Progenitor cell of endocrine pancreas (in vitro differentiated cells): ENCODE measurements at places on chromosomes 3 and 15. TPM values are rescaled to one million over a fixed set of nuclear protein-coding genes. Genes with fewer than 3 reads are reported as not detected.

Gene ERC2
- total RNA-seq = 32.5 and 34.8 TPM in 2 replicates

Gene GAP43
- 9.6 and 11.7 TPM in 2 replicates for total RNA-seq

Gene LCTL
- total RNA-seq = 1.5 and 1.8 TPM in 2 replicates

Gene ATP11B
- total RNA-seq = 119 and 127 TPM in 2 replicates

Gene GP5
- total RNA-seq = 0.18 and 0.24 TPM in 2 replicates

Gene TMEM207
- total RNA-seq = 0.27 TPM in 1 of 2 replicates, not detected in the other

Gene EPHB1
- total RNA-seq = 1.8 and 2.2 TPM in 2 replicates

Gene GOLGA6D
- total RNA-seq = 0.13 TPM in 1 of 2 replicates, not detected in the other

Gene CLDN18
- total RNA-seq = 19.5 and 22.2 TPM in 2 replicates

Gene TGM5
- not detected in 2 replicates for total RNA-seq

Gene HYAL1
- total RNA-seq = 3.1 and 4.1 TPM in 2 replicates

Gene PLSCR5
- total RNA-seq = 0.31 TPM in 1 of 2 replicates, not detected in the other

DNA sequence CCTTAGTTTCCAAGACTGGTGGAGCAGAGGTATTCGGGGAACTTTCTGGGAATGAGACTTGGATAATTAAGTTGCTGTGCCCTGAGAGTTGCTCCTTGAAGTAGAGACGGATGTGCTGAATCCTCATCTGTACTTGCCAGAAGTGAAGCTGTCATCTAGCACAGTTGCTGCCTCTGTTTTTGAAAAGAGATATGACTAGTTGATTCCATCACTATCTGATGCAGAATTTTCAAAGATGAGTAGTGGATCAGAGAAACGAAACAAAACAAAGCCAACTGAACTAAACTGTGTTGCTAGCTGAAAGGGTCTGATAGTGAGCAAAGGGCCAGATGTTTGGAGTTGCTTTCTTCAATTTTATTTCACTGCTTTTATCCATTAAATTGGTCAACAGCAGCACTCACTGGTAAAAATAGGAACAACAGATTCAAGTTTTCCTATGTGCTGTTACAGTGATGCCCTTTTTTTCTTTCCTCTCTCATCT is 52.7 kb downstream of the MITF start:
- no peaks in the 10 kb centered on the region for H3K27me3 ChIP-seq
- peaks cover 6% of the 10 kb centered on the region for H3K4me1 ChIP-seq
- H3K4me3 ChIP-seq = no peak overlapping the region

- no peak overlapping the region for H3K4me3 ChIP-seq
- H3K36me3 ChIP-seq = no peaks in the 10 kb centered on the region
- H3K27ac ChIP-seq = no peak overlapping the region
- H3K4me1 ChIP-seq = peaks cover 10% of the 10 kb centered on the region
- no peaks in the 10 kb centered on the region for H3K27me3 ChIP-seq
- no peak for DNase-seq
Measured at GRCh38 chr3:177591379-177591778, 394.1 kb upstream of the TBL1XR1 start.

- peaks cover 27% of the 10 kb centered on the region for H3K4me1 ChIP-seq
- peaks cover 13% of the 10 kb centered on the region for H3K27me3 ChIP-seq
Measured at GRCh38 chr15:58985443-58985842, 2.0 kb upstream of the RNF111 start.

DNA sequence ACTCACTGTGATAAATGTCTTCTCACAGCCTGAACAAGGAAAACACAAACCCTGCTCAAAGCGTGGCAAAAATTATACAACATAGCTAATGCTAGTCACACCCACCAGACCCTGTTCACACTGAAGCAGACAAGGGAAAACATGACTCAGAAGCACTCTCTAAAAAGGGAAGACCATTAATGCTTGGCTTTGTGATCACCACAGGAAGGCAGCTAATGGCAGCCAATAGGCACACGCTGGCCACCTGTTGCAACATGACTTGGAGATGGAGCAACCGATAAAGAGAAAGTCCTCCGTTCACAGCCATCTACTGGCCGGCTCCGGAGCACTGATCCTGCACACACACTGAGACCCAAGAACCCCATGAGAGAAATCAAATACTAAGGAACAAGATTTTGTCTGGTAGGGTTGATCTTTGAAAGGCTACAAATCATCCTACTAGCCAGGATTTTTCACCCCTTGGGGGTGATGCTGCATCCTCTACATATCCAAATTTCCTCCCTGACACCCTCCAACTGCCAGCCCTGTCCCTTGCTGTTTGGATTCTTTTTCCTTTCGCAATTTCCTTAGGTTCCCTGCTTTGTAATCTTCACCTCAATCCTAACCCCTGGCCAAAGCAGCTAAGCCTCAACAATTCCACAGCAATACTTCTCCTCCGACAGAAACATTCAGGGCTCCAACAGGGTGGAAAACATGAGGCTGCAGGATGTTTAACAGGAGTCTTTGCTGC is 3.2 kb downstream of the ZXDC start:
- DNase-seq = no peak
- H3K27ac ChIP-seq = peak overlapping the region; percentile 43
- peak overlapping the region; percentile 76 for H3K4me3 ChIP-seq
- H3K27me3 ChIP-seq = peaks cover under 1% of the 10 kb centered on the region
- peaks cover 32% of the 10 kb centered on the region for H3K4me1 ChIP-seq

- no peak for DNase-seq
- no peaks in the 10 kb centered on the region for H3K27me3 ChIP-seq
- peaks cover 3% of the 10 kb centered on the region for H3K4me1 ChIP-seq
- H3K27ac ChIP-seq = no peak overlapping the region
- no peak overlapping the region for H3K4me3 ChIP-seq
Measured at GRCh38 chr3:109923431-109923830, 586.1 kb upstream of the DPPA4 start.

GRCh38 chr3:183493296-183494045 is 62.0 kb downstream of the KLHL6 start:
- no peaks in the 10 kb centered on the region for H3K36me3 ChIP-seq
- H3K27me3 ChIP-seq = no peaks in the 10 kb centered on the region
- H3K27ac ChIP-seq = no peak overlapping the region
- no peak for DNase-seq
- H3K4me1 ChIP-seq = no peaks in the 10 kb centered on the region
- no peak overlapping the region for H3K4me3 ChIP-seq

DNA sequence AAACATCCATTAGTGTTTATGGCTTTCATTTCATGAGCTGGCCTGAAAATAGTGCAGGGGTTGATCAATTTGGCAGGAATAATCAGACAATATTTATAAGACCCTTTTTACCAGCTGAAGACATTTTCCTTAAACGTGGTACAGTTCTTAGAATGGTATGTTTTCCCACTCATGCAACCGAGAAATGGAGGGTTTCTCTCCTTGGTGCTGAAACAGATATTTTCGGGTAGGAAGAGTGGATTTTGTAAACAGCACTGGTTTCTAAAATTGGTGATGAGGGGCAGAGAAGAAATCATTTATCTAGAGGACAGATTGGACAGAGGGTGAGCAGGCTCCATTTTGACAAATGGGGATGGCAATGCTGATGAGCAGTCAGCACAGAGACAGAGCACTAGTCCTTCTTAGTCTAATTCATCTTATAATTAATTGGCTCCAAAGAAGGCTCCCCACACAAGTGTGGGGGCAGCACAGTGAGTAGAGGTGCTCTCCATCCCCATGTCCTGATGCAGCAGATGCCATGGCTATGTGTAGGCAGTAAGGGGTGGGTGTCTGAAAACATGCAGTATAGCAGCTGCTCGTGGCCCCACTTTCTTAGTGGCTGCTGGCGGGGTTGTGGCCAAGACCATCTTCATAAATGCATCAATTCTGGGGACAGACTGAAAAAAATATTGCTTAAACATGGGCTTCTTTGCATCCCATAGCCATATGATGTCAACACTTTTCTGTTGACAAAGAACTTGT is 18.1 kb upstream of the SLC7A14 start:
- H3K4me3 ChIP-seq = no peak overlapping the region
- peaks cover 13% of the 10 kb centered on the region for H3K4me1 ChIP-seq
- peaks cover 6% of the 10 kb centered on the region for H3K27me3 ChIP-seq
- H3K36me3 ChIP-seq = no peaks in the 10 kb centered on the region

DNA sequence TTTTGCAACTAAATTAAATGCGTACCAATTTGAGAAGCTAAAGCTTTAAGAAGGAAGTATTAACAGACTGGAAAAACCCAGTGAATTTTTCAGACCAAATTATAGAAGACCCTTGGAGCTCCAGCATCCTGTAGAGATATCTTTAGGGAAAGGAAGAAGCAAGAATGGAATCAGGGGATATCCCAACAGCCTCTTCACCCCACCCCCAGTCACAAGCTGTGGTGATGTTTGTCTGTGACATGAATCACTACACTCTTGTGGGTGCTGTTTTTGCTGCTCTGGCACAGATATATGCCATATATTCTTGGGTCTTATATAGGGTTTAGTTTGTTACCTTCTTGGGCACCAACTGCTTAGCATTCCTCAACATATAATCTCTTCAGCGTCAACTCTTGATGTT is 78.5 kb upstream of the BCL6 start:
- no peaks in the 10 kb centered on the region for H3K36me3 ChIP-seq
- no peak overlapping the region for H3K4me3 ChIP-seq
- no peaks in the 10 kb centered on the region for H3K27me3 ChIP-seq
- H3K27ac ChIP-seq = no peak overlapping the region

- H3K27ac ChIP-seq = no peak overlapping the region
- H3K36me3 ChIP-seq = no peaks in the 10 kb centered on the region
- no peak for DNase-seq
- H3K4me3 ChIP-seq = no peak overlapping the region
- H3K27me3 ChIP-seq = no peaks in the 10 kb centered on the region
Measured at GRCh38 chr3:72523429-72524151, 324.7 kb downstream of the SHQ1 start.

DNA sequence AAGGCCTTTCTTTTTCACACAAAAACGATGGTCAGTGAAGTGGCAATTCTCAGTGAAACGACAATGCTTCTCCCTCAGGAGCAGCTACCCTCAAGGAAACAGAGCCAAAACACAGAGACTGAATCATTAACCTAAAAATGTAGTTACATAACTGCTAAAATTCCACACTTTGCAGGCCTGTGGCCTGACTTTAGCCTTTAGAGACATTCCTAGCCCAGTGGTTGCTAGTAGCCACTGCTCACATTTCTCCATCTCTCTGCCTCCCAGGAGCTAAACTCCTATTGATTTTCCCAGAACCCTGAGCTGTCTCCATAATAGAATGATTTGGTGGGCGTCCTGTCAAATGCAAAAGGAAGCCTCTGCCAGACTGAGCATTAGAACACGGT is 630.1 kb upstream of the KCNMB2 start:
- no peak for DNase-seq
- no peaks in the 10 kb centered on the region for H3K36me3 ChIP-seq
- no peaks in the 10 kb centered on the region for H3K27me3 ChIP-seq

- H3K4me3 ChIP-seq = no peak overlapping the region
- H3K27me3 ChIP-seq = no peaks in the 10 kb centered on the region
- no peak for DNase-seq
- peaks cover 2% of the 10 kb centered on the region for H3K36me3 ChIP-seq
Measured at GRCh38 chr15:90019611-90020010, 18.5 kb downstream of the ZNF710 start.

- no peaks in the 10 kb centered on the region for H3K36me3 ChIP-seq
- peaks cover 10% of the 10 kb centered on the region for H3K27me3 ChIP-seq
- H3K27ac ChIP-seq = no peak overlapping the region
- H3K4me1 ChIP-seq = no peaks in the 10 kb centered on the region
Measured at GRCh38 chr3:140455521-140456214, 222.2 kb upstream of the TRIM42 start.

DNA sequence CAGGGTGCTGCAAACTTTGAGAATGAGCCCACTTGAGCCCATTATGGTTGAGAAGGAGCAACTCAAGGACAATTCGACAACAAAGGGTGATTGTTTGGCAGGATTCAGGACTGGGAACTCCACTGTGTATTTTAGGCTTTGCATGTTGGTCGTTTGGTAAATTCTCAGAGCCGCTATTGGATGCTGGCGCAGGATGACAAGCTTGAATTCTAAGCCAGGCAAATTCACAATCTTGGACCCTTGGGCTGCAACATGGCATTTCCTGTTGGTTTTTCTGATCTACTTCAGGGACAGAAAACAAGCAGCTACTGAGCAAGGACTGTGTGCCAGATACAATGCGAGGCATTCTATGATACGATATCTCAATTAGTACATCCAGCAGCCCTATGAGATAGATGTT is 82.8 kb downstream of the RYR3 start:
- H3K27ac ChIP-seq = no peak overlapping the region
- no peak for DNase-seq
- no peaks in the 10 kb centered on the region for H3K27me3 ChIP-seq
- H3K4me1 ChIP-seq = no peaks in the 10 kb centered on the region
- H3K36me3 ChIP-seq = no peaks in the 10 kb centered on the region

- peaks cover 45% of the 10 kb centered on the region for H3K36me3 ChIP-seq
- H3K27me3 ChIP-seq = no peaks in the 10 kb centered on the region
- no peak overlapping the region for H3K4me3 ChIP-seq
- DNase-seq = no peak
Measured at GRCh38 chr3:171660188-171660587, 150.1 kb downstream of the PLD1 start.

DNA sequence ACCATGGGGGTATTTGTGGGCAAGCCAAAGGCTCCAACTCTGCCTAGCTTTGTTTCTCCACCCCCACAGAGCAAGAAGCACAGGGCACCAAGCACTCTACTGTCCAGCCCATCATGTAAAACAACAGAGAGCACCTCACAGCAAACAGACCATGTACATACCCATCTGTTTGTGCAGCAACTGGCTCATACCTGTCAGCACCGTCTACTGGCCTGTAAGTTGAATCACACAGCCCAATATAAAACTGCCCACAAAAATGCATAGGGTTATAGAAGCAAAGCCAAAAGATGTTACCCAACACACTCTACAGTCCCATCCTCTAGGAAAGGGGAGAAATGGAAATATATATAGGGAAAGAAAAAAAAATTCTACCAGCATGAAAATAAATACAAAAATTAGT is 139.7 kb upstream of the CPNE4 start:
- no peak overlapping the region for H3K4me3 ChIP-seq
- H3K27me3 ChIP-seq = no peaks in the 10 kb centered on the region
- peaks cover 4% of the 10 kb centered on the region for H3K4me1 ChIP-seq
- no peak for DNase-seq
- H3K36me3 ChIP-seq = no peaks in the 10 kb centered on the region

- DNase-seq = no peak
- H3K4me3 ChIP-seq = no peak overlapping the region
- peaks cover 6% of the 10 kb centered on the region for H3K27me3 ChIP-seq
- no peak overlapping the region for H3K27ac ChIP-seq
Measured at GRCh38 chr15:79003301-79003700, 58.5 kb upstream of the CTSH start.

- no peaks in the 10 kb centered on the region for H3K36me3 ChIP-seq
- DNase-seq = no peak
- H3K27me3 ChIP-seq = no peaks in the 10 kb centered on the region
- peaks cover 9% of the 10 kb centered on the region for H3K4me1 ChIP-seq
Measured at GRCh38 chr3:66253790-66254620, 33.2 kb downstream of the SLC25A26 start.

DNA sequence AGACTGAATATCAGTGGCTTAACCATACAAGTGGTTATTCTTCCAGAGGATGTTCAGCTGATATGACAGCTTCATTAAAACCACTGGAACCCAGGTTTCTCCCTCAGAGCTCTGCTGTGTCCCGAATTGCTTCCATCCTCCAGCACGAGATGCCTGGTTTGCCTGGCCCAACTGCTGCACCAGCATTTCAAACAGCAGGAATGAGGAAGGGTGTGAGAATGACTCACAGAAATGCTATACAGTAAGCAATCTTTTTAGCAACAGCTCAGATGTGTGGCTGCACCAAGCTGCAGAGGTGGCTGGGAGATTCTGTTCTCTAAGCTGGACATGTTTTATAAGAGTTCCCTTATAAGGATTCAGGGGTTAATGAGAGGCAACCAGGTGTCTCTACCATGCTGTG is 271.0 kb downstream of the GABRG3 start:
- no peak for DNase-seq
- no peak overlapping the region for H3K27ac ChIP-seq
- H3K4me1 ChIP-seq = no peaks in the 10 kb centered on the region
